ENCODE measurements at places on chromosomes 2 and 18.

- DNase-seq: no peak
Measured at GRCh38 chr2:217204358-217204757, 344.5 kb upstream of the TNP1 start.

- DNase-seq: no peak
Measured at GRCh38 chr2:215362562-215362904, 50.7 kb downstream of the ATIC start.

- no peak for DNase-seq
Measured at GRCh38 chr18:74229005-74229404, 62.8 kb downstream of the CYB5A start.

GRCh38 chr2:24024018-24024417 is 14.1 kb downstream of the MFSD2B start:
- no peak for DNase-seq

Data from left colon (tissue), 2 donors.